Myocyte (in vitro differentiated cells): ENCODE measurements at places on chromosomes 3 and 15. TPM values are rescaled to one million over a fixed set of nuclear protein-coding genes. Genes with fewer than 3 reads are reported as not detected.

The CMTM8 gene
- total RNA-seq = 1.8 and 4.8 TPM in 2 replicates

The CHRM5 gene
- total RNA-seq = 0.05 TPM in 1 of 2 replicates, not detected in the other

The SERPINI2 gene
- total RNA-seq = not detected in 2 replicates

The CHRNB4 gene
- not detected in 2 replicates for total RNA-seq

The NCEH1 gene
- total RNA-seq = 14.1 and 25.8 TPM in 2 replicates

The DPH3 gene
- total RNA-seq = 27.3 and 29.9 TPM in 2 replicates

The CISH gene
- 0.10 and 0.35 TPM in 2 replicates for total RNA-seq

The AKAP13 gene
- total RNA-seq = 166 and 201 TPM in 2 replicates

The CHRNA5 gene
- total RNA-seq = 2.0 and 2.5 TPM in 2 replicates

The SKOR1 gene
- total RNA-seq = 0.05 and 0.08 TPM in 2 replicates

The LZTFL1 gene
- total RNA-seq = 13.6 and 15.8 TPM in 2 replicates

The CYP11A1 gene
- total RNA-seq = not detected in 2 replicates

The STXBP5L gene
- total RNA-seq = 0.10 and 0.19 TPM in 2 replicates
